Tongue (tissue), 3 donors: ENCODE measurements at places on chromosomes 4 and X. TPM values are rescaled to one million over a fixed set of nuclear protein-coding genes. Genes with fewer than 3 reads are reported as not detected.

GRCh38 chr4:185998791-185999190, 70.2 kb upstream of the TLR3 start:
- DNase-seq = no peak

- DNase-seq = peak; percentile 2
Observed at GRCh38 chr4:162061214-162061613, 102.6 kb downstream of the FSTL5 start.

DNA sequence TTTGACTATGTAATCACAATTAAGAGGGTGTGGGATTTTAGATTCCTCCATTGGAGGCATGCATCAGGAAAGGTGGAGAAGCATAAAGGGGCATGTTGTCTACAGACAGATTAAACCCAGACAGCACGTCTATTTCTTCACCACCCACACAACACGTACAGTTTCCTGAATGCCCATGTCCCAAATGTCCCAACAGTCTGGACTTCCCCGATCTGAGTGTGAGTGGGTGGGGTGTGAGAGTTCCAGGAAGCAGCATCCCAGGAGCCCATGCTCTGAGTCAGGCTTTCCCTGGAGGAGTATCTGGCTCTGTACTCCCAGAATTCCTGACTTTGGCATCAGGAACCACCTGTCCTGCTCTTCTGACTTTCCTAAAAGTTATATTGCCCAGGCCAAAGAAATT, 30.8 kb upstream of the NDP start:
- DNase-seq = no peak

GRCh38 chr4:75679876-75680575, 6.8 kb upstream of the G3BP2 start:
- DNase-seq = no peak

- no peak for DNase-seq
Observed at GRCh38 chrX:31629195-31629594, 557.4 kb upstream of the FTHL17 start.

DNA sequence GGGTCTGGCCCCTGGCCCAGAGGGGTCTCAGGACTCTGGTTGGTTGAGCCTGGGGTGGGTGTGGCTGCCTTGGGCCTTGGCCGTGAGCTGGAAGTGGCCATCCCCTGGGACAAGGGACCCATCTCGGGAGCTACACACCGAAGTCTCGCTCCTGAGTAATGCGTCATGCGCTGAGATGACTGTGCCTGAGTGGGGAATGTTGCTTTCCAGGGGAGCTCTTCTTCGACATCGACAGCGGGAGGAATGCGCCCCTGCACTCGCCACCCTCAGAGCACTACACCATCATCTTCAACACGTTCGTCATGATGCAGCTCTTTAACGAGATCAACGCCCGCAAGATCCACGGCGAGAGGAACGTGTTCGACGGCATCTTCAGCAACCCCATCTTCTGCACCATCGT, 38.5 kb downstream of the CCNQ start:
- no peak for DNase-seq

- no peak for DNase-seq
Observed at GRCh38 chrX:119706616-119707015, 13.6 kb upstream of the SEPTIN6 start.

GRCh38 chrX:153989973-153990655, 17.6 kb downstream of the TMEM187 start:
- no peak for DNase-seq

DNA sequence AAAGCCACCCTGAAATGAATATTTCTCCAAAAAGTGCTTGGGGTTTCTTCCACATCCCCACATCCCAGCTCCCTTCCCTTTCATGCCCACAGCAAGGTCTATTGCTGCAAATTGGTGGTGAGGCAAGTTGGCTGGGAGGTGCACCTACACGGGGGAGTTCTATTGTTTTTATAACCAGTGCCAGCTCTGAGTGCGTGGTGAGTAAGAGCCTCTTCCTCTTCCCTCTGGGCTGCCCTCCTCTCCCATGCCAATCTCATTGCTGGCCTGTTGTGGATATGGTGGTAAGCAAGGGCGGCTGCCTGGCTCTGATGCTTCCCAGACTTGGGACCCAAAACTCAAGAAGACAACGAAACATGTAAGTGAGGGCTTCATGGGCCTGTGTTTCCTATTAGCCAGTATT, 204.3 kb downstream of the SHROOM3 start:
- no peak for DNase-seq

GRCh38 chrX:136067966-136068365, 79.4 kb upstream of the FHL1 start:
- DNase-seq = no peak

- DNase-seq = no peak
Observed at GRCh38 chrX:129724754-129725153, 14.0 kb upstream of the XPNPEP2 start.

DNA sequence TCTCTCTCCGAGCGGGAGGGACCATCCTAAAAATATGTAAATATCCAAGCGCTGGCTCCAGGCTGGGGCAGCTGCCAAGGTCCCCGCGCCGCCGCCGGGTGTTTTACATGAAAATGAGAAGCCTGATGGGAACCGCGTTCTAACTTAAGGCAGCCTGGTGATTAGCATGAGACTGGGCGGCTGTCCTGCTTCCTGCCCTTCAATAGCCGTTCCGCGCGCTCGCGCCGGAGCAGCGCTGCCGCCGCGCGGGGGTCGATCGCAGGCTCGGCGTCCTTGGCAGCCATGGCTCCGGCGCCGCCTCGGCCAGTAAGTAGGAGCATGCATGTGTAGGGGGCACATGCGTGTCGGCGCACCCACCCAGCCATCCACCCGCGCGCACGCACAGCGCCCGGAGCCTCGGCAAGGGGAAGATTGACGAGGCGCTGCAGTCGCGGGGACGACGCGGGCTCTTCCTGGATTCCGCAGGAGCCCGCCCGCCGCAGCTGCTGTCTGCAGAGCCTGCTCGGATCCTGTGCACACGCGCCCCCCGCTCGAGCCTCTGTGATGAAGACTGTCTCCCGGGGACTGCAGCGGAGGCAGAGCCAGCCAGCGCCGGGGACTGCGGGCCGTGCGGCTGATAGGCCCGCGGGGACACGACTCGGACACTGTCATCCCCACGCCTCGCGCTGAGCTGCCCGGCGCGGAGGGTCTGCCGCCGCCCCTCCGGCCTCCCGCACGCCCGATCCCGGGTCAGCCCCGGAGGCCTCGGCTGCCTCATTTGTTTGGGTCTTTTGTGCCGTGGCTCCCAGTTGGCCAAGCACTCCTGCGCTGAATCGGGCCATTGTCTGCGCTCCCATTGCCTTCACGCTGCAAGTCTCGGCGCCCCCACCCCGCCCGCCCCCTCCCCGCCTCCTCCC, 734 bp downstream of the STOX2 start:
- peak; percentile 71 for DNase-seq

DNA sequence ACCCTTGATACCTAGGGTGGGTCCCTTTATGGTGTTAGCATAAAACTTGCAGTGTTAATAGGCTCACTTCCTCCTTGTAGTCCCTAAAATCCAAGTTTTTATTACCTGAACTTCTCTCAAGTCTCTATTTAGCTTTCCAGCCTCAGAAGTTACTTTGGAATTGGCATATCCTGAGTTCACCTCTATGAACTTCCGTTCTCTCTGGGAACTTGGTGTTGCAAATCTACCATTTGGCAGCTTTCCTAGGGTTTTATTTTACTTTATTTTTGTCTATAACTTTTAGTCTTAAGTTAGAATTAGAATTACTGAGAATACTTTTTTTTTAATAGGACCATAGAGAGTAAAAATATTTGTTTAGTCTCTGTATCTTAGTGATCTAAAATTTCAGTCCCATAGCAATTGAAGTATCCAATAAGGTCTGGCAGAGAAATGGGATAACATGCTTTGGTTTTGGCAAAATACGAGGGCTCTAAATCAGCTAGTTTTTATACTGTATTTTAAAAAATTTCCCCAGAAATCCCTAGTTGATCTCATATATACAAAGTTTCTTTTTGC, 30.3 kb upstream of the NAF1 start:
- DNase-seq = peak; percentile 41

DNA sequence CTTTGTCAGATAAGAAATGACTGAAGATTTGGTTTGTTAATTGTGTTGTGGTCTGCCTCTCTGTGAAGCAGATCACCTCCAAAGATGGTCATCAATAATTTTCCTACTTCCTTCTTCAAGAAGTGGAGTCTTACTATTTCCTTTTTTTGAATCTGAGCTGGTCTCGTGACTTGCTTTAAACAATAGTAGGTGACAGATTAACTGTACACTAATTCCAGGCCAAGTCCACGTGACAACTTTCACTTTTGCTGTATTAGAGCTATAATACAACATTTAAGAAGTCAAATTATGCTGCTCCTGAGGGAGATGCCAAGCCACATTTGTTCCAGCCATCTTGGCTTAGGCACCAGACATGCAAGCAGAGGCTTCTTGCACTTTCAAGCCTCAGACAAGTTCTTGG, 393.8 kb upstream of the GRID2 start:
- no peak for DNase-seq

DNA sequence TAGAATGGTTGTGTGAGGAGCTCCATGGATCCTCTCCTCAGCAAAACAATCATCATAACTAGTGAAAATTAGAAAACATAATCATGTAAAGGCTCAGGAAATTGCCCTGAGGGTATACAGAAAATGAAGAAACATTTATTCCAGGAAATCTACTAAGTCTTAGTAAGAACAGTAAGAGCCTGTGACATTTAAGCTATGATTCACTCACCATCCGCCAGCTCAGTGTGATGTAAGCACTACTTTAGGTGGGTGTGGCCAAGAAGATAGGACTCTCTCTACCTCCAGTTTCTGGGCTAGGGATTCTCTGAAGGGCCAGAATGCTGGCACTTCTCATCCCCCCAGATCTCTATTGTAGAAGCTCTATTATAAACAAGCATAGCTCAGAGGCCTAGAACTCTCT, 147.5 kb downstream of the DLG3 start:
- no peak for DNase-seq

DNA sequence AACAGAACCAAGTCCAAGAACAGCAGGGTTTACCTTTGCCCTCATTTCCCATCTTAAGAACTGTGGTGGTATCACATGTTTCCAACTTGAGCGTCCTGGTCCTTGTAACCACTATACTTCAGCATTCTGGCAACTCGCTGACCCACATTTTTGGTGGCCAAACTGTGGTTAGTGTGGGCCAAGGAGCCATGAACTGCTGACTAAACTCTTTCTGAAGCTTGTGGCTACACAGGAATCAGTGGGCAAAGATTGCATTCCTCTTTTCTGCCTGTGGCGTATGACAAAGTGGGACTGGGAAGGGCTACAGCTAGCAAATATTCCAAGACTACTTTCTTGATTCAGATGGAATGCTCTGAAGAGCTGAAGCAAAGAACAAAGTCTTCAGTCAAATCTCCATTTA, 106.3 kb upstream of the MID1 start:
- no peak for DNase-seq

DNA sequence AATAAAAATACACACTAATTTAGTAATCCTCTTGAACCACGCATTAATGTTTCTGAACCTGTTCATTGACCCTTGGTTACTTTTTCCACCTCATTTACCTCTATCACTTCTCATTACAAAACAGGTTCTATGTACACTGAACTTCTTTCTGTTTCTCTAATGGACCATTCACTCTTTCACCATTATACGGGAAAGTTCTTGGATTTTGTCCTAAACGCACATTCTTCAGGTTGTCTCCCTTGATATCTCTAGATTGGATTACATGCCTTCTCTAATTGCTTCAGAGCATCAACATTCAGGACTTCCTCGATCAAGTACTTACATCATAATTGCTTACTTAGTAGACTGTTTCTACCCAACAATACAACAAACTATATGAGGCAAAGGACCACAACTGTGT, 359.4 kb upstream of the FSTL5 start:
- no peak for DNase-seq

The VCX2 gene
- not detected for total RNA-seq

The PLP1 gene
- total RNA-seq = 84.1 TPM

The FHDC1 gene
- total RNA-seq = 9.9 TPM

The MAPK10 gene
- total RNA-seq = 9.4 TPM

The EREG gene
- total RNA-seq = 0.72 TPM

The HS6ST2 gene
- total RNA-seq = 29.1 TPM
